Activated T-helper 1 cell treated with anti-CD3 and anti-CD28 coated beads, Interleukin-12 subunit alpha, Interleukin-12 subunit beta, Interleukin-2, Interleukin-4 antibody, amounts not matched to agents 30 ng/mL and 10 ng/mL and 1 ng/mL, durations not matched to agents 14 hours and 24 hours and 36 hours (primary cell): ENCODE measurements at places on chromosomes 1 and 21.

DNA sequence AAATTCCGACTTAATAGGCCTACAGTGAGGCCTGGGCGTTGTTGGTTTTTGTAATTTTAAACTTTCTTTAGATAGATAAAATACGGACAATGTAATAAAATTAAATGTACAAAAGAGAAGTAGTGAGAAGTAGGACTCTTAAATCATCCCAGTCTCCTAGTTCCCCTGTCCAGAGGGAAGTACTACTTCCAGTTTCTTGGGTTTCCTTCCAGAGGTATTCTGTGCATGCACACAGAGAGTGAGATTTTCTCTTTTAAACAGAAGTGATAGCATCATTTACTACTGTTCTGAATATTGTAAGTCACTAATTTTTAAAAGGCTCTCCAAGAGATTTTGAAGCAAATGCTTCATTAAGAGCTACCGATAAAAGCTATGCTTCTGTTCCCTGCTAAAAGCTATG lies 7.2 kb upstream of the FNBP1L start:
- H3K36me3 ChIP-seq = no peaks in the 10 kb centered on the region
- peaks cover 46% of the 10 kb centered on the region for H3K27me3 ChIP-seq
- H3K4me1 ChIP-seq = no peaks in the 10 kb centered on the region
- H3K27ac ChIP-seq = no peak overlapping the region

GRCh38 chr1:167056529-167057231 lies 33.5 kb downstream of the GPA33 start:
- no peaks in the 10 kb centered on the region for H3K36me3 ChIP-seq
- peaks cover 8% of the 10 kb centered on the region for H3K4me1 ChIP-seq
- H3K27ac ChIP-seq = no peak overlapping the region
- no peak for DNase-seq
- H3K4me3 ChIP-seq = no peak overlapping the region
- no peaks in the 10 kb centered on the region for H3K27me3 ChIP-seq

DNA sequence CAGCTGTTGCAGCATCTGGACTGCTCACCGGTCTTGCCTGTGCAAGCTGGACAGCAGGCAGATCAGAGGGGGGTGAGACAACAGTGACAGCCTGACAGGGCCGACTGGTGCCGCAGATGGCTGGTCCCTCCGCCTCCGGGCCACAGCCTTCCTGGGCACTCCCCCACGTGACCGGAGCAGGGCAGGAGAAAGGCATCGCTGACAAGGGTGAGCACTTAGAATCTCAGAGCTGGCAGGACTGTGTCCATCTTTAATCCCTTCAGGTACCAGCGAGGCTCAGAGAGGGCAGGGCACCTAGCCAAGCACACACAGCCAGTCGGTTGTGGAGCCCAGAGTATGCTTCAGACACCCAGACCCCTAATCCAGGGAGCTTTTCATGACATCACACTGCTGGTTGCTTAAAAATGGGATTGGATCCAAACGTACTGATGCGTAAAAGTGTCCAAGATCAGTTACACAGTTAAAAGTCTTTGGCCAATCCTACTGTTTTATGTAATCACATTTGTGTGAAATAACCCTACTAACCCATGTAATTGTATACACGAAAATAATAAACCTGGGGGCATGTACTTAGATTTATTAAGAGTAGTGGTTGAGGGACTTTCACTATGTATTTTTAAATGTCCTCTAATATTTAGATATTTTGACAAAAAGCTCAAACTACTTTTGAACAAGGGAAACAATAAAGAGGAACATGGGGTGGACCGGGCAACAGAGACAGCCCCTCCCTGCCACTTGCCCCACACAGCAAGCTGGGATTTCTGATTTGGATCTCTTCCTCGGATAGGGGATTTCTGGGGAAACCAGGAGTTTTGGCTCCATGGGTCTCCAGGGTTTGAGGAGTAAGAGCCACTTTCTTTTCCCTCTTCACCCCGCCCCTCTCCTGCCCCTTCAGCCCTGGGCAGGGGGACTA lies 758 bp upstream of the CNTN2 start:
- no peak overlapping the region for H3K4me3 ChIP-seq
- no peak for DNase-seq
- peaks cover 46% of the 10 kb centered on the region for H3K27me3 ChIP-seq
- H3K27ac ChIP-seq = no peak overlapping the region
- H3K4me1 ChIP-seq = no peaks in the 10 kb centered on the region

DNA sequence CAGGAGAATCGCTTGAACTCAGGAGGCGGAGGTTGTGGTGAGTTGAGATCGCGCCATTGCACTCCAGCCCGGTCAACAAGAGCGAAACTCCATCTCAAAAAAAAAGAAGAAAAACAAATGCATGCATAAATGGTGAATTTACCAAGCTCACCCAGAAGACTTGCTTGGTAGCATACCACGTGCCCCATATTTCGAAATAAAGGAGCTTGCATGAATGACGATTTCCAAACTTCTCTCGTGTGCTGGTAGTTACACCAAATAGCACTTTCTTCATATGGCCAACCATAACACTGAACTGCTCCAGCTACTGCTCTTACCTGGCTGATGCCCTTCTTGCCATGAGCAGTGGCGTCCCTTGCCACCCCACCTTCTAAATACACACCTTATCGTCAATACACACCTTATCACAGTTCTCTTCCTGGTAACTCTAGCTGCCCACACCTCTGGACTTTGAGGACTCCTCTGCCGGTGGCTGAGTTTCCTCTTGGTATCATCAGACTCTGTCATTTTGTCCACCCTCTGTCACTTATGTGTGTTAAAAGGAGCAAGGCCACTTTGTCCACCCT lies 2.8 kb downstream of the DOP1B start:
- DNase-seq = no peak
- no peak overlapping the region for H3K4me3 ChIP-seq
- H3K27ac ChIP-seq = no peak overlapping the region
- H3K27me3 ChIP-seq = peaks cover 9% of the 10 kb centered on the region
- H3K4me1 ChIP-seq = peaks cover 16% of the 10 kb centered on the region

- no peaks in the 10 kb centered on the region for H3K27me3 ChIP-seq
- H3K36me3 ChIP-seq = no peaks in the 10 kb centered on the region
- H3K4me1 ChIP-seq = no peaks in the 10 kb centered on the region
- no peak overlapping the region for H3K4me3 ChIP-seq
- H3K27ac ChIP-seq = no peak overlapping the region
- DNase-seq = no peak
These were observed 294.0 kb downstream of the LRRC40 start for GRCh38 chr1:69911301-69911801.

DNA sequence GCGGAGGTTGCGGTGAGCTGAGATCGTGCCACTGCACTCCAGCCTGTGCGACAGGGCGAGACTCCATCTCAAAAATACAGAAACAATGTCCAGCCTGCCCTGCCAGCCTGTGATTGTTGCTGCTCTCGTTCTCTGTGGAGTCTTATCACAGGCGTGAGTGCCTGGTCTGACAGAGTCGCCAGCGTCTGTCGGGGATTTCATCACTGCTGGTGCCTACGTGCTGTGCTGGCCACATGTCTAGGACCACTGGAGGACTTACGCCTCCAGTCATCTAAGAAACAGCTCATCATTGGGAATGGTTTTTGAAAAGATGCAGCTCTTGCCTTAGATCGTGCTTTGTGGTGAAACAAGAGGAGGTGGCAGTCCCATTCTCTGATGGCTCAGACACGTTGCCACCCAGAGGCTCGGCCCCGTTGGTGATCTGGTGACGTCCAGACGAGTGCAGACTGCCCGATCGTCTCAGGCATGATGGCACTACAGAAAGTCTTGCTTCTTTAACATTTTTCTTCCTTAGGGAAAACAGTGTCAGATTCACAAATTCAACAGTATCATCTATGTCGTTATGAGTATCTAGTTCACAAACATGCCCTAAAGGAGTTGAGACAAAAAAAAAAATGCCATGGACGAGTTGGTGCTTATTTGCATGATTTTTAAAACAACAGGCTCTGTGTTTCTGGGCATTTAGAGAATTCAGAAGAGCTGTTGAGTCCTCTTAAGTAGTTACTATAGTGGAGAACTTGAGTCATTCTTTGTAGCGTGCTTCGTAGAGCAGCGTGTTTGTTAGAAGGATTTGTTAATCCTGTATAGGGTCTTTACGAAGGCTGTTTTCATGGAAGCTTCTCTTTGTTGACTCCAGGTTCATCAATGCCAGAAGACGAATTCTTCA lies 47.5 kb downstream of the CBS start:
- no peaks in the 10 kb centered on the region for H3K27me3 ChIP-seq
- peaks cover 19% of the 10 kb centered on the region for H3K36me3 ChIP-seq
- no peak overlapping the region for H3K27ac ChIP-seq
- no peak overlapping the region for H3K4me3 ChIP-seq
- DNase-seq = no peak

DNA sequence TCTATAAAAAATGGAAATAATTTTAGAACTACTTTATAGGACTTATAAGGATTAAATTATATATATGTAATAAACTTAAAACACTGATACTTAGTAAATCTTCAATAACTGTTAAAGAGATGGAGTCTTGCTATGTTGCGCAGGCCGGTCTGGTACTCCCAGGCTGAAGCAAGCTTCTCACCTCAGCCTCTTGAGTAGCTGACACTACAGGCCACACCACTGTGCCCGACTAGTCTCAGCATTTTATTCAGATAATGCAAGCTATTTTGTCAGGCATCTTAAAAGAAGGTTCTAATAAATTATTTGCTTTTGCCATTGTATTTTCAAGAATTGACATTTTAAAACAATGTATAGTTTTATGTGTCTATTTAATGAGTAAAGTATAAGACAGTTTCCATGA lies 20.8 kb downstream of the CNST start:
- H3K36me3 ChIP-seq = peaks cover 29% of the 10 kb centered on the region
- no peak for DNase-seq
- H3K27me3 ChIP-seq = no peaks in the 10 kb centered on the region
- H3K4me3 ChIP-seq = no peak overlapping the region
- no peak overlapping the region for H3K27ac ChIP-seq

- H3K4me1 ChIP-seq = no peaks in the 10 kb centered on the region
- H3K4me3 ChIP-seq = no peak overlapping the region
- H3K27me3 ChIP-seq = no peaks in the 10 kb centered on the region
- H3K36me3 ChIP-seq = no peaks in the 10 kb centered on the region
- H3K27ac ChIP-seq = no peak overlapping the region
These were observed 174.1 kb downstream of the FOXD2 start for GRCh38 chr1:47611992-47612391.

DNA sequence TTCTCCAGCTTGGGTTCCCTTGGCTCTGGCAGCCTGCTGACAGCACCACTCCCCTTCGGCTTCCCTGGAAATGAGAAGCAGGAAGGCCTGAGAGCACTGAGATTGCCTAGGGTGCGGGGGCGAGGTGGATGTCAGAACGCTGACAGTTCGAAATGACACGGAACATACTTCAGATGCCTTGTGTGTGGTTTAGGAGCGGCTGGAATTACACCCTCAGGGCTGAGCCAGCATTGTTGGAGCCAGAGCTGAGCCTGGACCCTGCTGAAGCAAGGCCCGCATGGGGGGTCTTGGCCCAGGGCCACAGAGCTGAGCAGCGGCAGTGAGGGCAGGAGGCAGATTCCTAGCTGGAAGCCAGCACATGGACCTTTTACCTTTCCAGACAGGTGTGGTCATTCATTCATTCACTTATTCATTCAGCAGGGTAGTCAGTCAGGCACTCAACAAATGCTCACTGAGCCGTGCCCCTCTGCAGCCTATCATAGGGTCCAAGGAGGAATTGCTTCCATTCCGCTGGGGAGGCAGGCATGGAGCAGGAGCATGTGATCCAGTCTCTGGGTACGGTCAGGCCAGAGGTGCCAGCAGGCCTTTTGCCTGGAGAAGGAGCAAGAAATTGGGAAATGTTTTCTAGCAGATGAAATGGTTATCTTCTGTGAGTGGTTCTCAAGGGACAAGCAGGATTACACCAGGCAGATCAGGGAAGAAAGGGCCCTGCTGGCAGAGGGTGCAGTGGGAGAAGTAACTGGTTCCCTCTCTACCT lies 6.6 kb upstream of the FOXE3 start:
- H3K27me3 ChIP-seq = peaks cover 31% of the 10 kb centered on the region
- H3K27ac ChIP-seq = no peak overlapping the region
- no peak overlapping the region for H3K4me3 ChIP-seq
